NCI-H526 treated with DMSO at 0.1 percent for 48 hours (cell line): ENCODE measurements at places on chromosomes 5 and 9.

DNA sequence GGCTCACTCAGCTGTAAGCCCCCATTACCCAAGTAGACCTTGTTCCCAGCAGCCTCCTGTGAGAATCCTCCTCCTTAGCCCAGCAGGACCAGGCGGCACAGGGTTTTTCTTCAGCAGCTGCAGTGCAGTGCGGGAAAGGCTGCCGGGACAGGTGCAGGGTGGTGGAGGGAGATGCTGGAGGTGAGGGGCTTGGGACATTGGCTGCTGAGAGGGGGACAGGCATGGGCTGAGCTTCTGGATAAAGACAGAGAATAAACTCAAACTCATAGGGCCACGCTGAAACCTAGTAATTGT lies 174.7 kb downstream of the CACNA1B start:
- DNase-seq = no peak

DNA sequence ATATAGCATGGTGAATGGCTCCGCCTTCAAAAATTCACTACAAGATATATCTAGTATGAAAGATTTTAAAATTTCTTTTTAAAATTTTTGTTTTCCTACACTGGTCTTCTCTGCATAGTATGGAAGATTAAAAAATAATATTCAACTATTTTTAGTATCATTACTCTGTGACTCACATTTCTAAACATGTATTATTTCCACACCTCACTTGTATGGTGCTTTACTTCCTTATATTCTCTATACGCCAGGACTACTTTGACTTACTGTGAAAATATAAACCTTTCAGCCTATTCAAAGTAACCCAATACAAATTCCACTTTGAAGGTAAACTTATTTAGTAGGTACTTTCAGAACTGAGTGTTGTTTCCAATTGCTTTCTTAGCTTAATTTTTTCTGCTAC lies 26.8 kb upstream of the TXNDC8 start:
- DNase-seq = no peak

- DNase-seq = no peak
These were observed 164.4 kb upstream of the NR3C1 start for GRCh38 chr5:143567583-143568504.

DNA sequence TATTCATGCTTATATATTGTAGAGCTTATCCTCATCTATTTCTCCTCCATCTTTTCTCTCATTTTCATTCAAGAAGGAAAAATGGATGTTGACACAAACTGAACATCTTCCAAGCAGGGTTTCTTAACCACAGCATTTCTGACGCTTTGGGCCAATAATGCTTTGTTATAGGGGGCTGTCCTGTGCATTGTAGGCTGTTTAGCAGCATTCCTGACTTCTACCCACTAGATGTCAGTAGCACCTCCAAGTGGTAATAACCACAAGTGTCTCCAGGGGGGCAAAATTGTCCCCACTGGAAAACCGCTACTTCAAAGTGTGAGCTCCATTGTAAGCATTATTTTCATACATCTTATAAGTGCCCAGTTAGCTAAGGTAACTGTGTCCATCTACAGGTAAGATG lies 2.6 kb upstream of the TXNDC8 start:
- DNase-seq = no peak

DNA sequence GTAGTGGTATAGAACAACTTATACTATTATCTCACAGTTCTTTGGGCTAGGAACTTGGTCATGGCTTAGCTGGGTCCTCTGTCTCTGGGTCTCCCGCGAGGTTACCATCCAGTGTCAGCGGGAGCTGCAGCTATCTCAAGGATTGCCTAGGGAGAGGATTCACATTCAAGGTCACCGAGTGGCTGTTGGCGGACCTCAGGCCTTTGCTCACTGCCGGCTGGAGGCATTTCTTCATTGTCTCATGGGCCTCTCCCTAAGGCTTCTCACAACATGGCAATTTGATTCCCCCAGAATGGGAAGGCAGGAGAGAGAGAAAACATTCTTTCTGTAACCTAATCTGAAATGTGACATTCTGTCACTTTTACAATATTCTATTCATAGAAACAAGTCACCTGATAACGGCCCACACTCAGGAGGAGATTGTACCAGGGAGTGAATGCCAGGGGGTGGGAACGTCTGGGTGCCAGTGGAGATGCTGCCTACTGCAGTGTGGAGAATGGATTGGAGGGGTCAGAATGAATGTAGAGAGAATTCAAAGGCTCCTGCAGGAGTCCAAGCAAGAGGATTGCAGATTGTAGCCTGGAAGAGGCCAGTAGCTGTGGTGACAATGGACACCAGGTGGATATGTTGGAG lies 29.5 kb upstream of the ANKRD18A start:
- DNase-seq = no peak

- no peak for DNase-seq
These were observed 1.9 kb downstream of the RASEF start for GRCh38 chr9:83061036-83061435.

DNA sequence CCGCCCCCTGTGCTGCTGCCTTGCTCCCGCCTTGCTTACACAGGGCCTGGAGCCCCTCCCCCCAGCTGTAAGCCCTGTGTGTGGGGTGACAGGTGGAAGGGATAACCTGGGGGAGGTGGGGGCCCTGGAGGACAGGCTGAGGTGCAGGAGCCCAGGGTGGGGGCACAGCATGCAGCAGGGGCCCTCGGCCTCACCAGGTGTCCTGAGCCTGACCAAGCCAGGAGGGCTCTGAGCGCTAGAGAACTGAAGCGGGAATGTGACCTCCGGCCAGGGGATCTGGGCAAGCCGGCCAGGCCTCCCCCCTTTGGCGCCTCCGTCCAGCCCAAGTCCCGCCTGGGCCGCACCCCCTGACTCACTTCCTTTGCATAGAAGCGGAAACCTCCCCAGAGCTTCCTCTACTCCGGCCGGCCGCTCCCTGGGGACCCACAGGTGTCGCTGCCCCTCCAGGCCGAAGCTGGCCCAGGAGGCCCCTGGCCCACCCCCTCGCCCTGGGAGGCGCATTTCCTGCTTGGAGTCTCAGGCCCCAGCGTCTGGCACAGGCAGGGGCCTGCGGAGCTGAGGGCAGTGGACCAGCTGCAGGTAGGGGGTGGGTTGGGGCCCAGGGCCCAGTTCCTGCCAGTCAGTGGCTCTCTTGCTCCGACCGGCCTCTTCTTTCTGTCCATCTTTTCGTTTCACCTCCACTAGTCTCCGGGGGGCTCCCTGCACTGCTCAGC lies at the start of gene TOR4A:
TSS of gene TOR4A (plus strand) at position 398 of the 713 bp plus-strand sequence. CDS start 964 bp downstream, outside the sequence.
- no peak for DNase-seq

GRCh38 chr5:124398460-124398859 lies 348.0 kb downstream of the ZNF608 start:
- DNase-seq = no peak

DNA sequence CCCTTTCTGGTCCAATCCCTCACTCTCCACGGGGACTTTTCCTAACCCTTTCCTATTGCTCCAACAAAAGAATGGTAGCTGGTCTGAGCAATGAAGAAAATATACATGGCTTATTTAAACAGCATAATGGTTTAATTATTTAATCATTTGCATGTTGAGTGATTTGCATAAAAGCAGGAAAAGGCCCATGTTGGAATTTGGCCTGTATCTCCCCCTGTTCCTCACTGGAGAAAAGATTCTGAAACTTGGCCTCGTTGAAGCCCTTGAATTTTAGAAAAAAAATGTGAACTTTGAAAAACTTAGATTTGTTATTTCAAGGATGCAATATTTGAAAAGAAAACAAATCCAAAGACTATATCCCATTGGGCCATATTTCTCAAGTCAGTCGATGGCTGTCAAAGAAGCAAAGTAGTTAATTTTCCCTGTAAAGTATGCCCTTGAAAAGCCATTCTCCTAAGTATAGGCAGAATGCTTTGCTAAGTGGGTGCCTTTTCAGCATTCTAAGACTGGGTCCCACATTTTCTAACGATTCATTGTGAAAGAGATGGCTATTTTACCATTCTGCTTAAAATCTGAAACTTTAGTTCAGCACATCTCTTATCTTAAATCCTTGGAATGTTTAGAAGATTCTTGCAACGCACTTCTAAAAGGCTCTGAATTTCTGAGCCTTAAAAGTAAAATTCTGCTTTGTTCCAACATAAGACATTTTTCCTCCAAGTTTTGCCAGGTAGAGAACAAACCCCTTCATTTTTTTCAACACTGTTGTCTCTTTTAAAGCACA lies 428.8 kb downstream of the ARHGEF28 start:
- DNase-seq = peak; percentile 43

- no peak for DNase-seq
These were observed 421.1 kb downstream of the KIF4B start for GRCh38 chr5:155434681-155435080.

DNA sequence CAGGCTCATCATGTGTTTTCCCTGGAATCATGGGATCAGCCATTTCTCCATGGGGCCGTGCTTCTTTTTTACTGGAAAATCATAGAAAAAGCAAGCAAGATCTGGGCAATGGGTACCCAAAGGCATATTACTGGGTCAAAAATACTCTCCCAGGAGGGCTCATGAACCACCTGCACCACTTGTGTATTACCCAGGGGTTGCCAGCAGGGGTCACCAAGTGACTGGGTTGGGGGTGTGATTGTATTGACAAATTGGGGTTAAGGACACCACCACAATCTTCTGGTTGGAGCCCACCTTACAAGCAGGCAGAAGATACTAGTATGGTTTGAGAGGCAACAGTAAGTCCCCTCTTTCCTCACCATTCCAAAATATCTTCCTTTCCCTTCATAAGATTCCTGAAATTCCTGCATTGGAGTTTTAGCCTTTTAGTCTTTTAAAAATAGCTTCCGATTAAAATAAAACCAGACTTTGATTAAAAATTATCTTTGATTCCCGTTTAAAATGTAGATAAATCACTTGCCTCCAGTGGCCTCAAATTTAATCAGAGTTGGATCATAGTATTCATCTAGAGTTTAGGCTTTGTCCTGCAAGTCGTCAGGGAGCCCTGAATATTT lies 603.3 kb downstream of the KIF4B start:
- no peak for DNase-seq

DNA sequence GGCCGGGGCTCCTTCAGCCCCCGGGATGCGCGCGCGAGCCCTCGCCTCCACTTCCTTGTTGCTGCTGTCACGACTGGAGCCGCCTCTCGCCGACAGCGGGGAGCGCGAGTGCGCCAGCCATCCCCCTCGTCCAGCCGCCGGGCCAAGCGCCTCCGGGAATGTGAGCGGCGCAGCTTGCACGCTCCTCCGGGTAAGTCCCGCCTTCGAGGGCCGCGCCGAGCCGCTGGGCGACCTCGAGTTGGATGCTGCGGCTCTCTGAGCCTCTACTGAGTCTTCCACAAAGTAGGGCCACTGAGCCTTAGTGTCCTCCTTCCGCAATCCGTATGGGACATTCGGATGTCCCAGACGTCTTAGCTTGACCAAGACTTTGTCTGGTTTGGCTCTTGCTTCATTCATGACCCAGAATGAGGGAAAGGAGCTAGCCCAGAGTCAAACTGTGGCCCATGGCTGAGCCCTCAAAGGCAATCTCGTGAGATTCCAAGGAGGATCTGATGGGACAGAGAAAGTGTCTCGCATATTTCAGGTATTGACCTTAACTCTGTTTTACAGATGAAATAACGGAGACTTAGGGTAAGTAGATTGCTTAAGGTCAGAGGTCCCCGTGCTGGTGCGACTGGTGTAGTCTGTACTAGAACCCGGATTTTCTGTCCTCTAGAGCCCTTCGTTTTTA lies 586 bp downstream of the HMGXB3 start:
- DNase-seq = no peak

DNA sequence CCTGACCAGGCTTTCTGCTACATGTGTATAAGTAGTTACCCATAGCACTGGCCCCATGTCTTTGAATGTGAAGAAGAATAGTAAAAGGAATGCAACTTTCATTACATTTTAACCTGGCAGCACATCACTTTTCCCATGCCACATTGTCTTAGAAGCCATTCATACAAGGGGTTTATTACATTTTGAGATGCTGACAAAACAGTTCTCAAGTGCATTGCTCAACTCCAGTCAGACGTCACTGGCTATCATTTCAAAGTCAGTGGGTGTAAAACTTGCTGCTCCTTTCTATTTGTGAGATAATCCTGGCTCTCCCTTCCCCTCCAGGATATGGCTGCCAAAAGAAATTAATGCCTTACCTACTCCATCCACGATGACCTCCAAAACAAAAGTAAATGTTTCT lies 97.0 kb upstream of the VCAN start:
- DNase-seq = no peak

DNA sequence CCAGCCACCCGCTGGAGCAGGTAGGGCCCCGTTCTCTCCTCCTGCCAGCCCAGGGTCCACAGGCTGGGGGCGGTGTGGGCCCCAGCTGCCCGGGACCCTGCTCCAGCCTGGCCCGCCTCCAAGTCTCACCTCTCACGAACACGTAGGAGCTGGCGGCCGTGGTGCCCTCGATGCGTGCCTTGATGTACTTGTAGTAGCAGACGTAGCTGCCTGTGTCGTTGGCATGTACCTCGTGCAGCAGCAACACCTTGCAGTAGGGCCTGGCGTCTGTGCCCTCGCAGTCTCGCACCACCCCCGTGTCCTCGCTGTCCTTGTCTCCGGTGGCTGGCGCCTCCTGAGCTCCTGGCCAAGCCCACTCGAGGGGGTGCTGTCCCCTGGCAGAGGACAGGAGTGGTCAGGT lies 19.0 kb downstream of the FLT4 start:
- DNase-seq = no peak

- no peak for DNase-seq
These were observed 86.2 kb downstream of the GCNT1 start for GRCh38 chr9:76545191-76545590.

DNA sequence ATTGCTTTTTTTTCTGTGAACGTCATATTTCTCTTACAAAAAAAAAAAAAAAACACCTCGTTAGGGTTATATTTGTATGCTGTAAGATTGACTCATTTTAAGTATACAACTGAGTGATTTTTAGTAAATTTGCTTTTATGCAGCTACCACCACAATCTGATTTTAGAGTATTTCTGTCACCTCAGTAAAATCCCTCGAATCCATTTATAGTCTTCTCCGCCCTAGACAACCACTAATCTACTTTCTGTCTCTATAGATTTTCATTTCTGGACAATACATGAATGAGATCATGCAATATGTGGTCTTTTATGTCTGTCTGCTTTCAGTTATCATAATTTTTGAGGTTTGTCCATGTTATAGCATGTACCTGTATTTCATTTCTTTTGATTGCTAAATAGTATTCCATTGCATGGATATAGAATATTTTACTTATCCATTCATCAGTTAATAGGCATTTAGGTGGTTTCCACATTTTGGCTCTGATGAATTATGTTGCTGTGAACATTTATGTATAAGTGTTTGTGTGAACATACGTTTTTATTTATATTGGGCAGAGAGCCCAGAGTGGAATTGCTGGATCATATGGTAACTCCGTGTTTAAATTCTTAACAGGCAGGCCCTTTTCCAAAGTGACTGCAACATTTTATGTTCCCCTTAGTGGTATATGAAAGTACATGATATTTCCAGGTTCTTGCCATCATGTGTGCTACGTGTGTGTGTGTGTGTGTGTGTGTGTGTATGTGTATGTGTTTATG lies 171.4 kb downstream of the SGCD start:
- no peak for DNase-seq

GRCh38 chr9:106893088-106893487 lies 30.1 kb downstream of the ZNF462 start:
- no peak for DNase-seq

DNA sequence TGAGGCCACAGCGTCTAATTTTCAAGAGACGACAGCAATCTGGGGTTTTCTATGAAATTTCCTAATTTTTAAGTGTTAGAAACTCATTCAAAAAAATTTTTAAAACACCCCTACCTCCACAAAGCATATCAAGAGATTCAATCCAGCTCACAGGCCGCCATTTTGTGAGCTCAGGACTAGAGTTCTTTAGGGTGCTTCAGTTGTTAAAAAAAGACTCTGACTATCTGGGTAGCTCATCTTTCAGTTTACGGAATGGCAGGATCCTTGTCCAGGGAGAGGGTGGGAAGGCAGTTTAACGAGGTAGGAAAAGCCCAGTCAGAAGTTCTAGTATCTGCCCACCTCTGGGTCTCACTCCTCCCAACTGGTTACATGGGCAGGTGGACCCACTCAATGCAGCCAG lies 43.1 kb downstream of the CAMK2A start:
- no peak for DNase-seq
